ENCODE measurements at places on chromosomes 3 and 15.

DNA sequence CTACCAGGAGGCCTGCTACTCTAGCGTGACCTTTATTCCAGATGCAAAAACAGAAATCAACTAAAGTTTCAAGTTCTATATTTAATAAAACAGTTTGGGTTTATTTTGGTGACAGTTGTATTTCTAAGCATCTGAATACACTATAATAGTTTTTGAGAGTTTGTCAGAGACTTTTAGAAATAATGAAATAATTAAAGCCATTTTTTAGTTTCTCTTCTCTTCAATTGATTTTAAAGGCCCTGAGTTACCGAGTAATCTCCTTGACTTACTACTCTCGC lies 523.4 kb downstream of the CADM2 start:
- no peaks in the 10 kb centered on the region for H3K27me3 ChIP-seq
- H3K4me1 ChIP-seq: no peaks in the 10 kb centered on the region
- no peak for DNase-seq
- H3K27ac ChIP-seq: no peak overlapping the region
- H3K4me3 ChIP-seq: no peak overlapping the region

- H3K27me3 ChIP-seq: no peaks in the 10 kb centered on the region
- H3K4me3 ChIP-seq: no peak overlapping the region
- no peaks in the 10 kb centered on the region for H3K36me3 ChIP-seq
- peaks cover 29% of the 10 kb centered on the region for H3K4me1 ChIP-seq
- no peak overlapping the region for H3K27ac ChIP-seq
Measured at GRCh38 chr3:12946649-12947316, 105.4 kb upstream of the RPL32 start.

GRCh38 chr15:37053166-37053565 lies 47.2 kb downstream of the MEIS2 start:
- no peak for DNase-seq
- H3K4me3 ChIP-seq: no peak overlapping the region
- no peak overlapping the region for H3K27ac ChIP-seq
- H3K4me1 ChIP-seq: no peaks in the 10 kb centered on the region

DNA sequence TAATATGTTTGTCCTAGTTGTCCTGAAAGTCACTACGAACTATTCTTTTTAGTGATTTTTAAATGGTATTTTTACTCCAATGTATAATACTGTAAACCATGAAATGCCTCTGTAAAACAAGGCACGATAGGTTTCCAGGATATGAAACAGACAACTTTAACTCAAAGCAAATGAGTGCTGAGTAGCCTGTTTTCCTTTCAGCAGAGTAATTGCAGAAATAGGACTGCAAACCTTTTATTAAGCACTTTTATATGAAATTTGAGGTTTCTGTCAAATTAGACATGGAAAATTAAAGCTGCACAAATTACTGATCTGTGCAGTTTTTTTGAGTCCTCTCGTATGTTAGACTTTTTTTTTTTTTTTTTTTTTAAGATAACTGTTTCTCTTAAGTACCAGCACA lies 16.2 kb downstream of the AKAP13 start:
- H3K27ac ChIP-seq: no peak overlapping the region
- no peaks in the 10 kb centered on the region for H3K27me3 ChIP-seq
- no peaks in the 10 kb centered on the region for H3K36me3 ChIP-seq
- no peak overlapping the region for H3K4me3 ChIP-seq
- no peak for DNase-seq
- H3K4me1 ChIP-seq: peaks cover 5% of the 10 kb centered on the region
